ENCODE measurements at places on chromosomes 12 and 14.
A peak's percentile ranks its signal among the peaks of the same experiment; 100 is the strongest.

- DNase-seq = no peak
These were observed 2.8 kb downstream of the RAN start for GRCh38 chr12:130874696-130875095.

GRCh38 chr12:20475542-20475941, 107.2 kb downstream of the PDE3A start:
- DNase-seq = no peak

DNA sequence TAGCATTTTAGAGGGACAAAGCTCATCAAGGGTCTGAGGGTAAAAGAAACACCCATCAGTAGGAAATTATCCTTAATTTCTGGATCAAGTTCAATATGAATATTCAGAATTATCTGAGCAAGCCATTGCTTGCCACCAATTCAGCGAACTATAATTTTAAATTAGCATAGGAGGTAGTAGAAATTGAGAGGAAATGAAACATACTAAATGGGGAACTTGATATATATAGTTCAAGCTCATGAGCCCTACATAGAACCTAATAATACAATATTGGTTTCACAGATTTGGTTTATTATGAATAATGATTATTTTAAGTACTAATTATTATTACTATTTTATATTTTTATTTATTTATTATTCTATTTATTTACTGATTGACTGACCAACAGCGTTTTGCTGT, 42.1 kb upstream of the GXYLT1 start:
- no peak for DNase-seq

DNA sequence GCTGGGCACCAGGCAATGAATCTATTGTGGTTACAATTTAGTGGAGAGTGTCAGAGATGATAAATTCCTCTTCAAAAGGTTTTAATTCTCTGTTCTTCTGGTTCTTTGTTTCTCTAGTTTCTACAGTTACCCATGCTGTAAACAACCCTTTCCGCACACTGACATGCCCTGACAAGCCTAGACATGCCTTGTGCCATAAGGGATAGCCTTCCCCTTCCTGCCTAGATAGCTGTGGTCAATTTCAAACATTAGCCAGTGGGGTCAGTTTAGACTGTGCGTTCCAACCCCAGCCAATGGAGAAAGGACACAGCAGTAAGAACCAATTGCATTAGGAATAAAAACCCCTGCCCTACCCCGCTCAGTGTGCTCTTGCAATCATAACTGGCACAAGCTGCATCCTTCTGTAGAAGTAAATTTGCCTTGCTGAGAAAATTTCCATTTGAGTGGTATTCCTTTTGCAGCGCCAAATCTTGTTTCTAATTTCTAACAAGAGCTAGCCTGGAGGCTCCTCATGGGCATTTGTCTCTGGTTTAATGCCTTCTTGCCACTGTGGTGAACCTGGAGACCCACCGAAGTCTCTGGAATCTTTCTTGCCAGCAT, 6.4 kb downstream of the EDDM3A start:
- no peak for DNase-seq

- no peak for DNase-seq
These were observed 103.8 kb downstream of the OSBPL8 start for GRCh38 chr12:76455582-76456345.

DNA sequence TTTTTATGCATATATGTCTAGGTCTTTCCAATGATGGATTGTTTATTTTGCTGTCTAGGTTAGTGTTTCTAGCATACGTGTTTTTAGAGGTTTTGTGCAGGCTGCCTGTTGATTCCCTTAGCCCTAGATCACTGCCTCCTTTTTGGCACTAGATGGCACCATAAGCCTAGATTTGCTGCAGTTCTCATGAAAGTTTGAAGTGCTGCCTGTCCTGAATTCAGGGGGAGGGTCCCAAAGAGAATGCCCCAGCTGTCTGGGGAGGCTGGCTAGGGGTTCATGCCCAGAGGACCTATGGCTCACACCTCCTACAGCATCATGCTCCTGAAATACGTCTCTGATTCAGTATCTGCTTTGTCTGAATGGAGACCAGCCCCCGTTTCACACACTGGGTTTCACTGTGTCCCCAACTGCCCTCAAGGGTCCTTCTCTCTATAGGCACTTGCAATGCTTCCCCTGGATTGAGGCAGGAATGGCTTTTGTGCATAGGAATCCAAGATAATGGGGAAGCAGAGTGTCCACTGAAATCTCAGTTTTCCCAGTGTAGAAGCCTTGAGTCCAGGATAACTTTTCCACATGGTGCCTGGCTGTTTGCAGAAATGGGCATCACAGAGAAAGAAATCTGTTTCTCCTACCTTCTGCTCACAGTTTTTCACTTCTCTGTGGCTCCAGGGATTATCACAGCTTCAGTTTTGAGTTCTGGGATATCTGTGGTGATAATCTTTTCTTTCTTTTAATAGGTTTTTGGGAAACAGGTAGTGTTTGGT, 14.2 kb upstream of the TXNRD1 start:
- no peak for DNase-seq

DNA sequence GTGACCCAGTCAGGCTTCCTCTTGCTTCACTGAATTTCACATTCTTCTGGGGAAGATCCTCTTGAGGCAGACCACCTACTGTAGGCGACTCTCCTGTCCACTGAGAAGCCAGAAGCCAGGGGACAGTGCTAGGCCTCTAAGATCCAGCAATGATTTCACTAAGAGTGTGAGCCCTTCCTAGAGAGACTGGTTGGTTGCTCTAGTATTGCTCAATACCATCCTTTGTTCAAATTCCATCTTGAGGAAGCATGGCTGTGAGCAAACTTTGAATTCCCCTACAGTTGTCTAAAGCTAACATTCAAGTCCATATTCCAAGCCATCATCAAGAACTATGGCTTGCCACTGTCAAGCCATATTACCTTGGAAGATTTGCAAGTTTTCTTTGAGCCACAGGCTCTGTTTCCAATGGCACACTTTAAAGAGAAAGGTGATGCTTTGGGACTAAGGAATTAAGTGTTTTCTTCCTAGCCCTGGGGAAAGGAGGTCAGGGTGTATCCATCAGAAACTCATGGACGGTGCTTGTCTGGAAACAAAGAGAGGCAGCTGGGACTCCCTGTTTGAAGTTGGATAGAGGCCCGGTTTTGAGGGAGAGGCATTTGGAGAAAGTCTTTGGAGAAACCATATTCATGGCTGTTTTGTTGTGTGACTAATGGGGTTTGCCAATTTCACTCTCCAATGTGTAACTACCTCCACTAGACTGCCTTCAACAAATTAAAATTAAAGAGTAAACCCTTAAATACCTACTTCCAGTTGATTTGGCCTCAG, 1217.9 kb downstream of the VRK1 start:
- no peak for DNase-seq

DNA sequence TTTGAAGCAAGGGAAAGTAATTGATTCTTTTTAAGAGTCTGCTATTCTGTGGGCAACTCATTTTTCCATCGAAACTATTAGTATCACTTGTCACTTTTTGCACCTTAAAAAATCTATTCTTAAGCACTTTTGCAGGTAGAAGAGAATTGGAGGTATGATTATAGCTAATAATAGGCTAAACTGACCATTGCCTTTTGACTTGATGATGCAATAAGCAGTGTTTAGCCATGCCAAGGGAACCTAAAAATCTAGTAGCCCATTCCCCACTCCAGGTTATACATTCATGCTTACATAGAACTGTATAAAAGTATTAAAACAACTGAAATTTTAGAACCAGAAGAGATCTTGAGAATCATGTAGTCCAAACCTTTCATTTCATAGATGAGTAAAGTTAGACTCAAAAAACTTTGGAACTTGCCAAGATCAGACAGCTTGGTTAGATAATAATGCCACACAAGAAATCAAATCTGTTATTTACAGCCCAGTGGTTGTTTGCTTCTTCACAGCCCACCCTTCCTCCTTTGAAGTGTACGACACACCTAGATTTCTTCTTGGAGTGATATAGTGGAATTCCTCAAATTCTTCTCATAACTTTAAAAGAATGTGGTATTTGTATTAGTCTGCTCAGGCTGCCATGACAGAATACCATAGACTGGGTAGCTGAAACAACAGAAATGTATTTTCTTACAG, 21.7 kb upstream of the GARIN2 start:
- DNase-seq = no peak

DNA sequence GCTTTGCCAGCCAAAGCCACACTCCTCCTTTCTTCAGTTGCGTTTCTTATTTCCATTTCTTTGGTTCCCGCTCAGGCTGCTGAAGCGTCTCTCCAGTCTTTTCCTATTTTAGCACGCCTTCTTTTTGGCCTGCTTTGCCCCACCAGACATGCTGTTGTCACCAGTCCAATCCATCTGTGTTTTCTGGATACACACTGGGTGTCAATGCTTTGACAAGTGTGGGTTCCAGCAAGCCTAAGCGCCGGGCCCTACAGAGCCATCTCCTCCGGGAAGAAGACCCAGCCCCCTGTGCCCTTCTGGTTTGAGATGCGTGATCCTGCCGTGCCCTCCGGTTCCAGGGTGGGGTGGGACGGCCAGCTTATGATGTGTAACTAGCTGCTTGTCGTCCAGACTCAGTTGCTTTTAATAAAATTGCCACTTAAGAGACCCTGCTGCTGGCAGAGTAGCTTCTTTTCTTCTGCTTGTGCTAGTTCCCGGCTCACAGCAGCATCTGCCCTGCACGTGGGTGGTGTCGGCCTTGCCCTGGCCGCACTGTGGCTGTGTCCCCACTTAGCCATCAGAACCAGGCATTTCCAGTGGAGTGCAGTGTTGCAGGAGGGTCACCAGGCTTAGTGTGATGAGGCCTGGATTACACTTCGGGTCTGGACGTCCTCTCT, 29.7 kb downstream of the EML1 start:
- no peak for DNase-seq

DNA sequence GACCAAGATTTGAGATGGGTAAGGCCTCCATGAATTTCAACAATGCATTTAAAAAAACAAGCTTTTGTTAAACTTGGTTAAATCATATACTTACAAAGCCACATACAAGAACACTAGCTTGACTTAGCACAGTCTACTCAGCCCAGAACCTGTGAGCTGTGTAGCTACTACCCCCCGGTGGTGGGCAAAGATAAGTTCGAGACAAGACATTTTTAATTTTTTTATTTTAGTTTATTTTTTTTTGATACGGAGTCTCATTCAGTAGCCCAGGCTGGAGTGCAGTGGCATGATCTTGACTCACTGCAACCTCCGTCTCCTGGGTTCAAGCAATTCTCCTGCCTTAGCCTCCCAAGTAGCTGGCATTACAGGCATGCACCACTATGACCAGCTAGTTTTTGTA, 3.7 kb upstream of the NECAP1 start:
- DNase-seq = no peak

DNA sequence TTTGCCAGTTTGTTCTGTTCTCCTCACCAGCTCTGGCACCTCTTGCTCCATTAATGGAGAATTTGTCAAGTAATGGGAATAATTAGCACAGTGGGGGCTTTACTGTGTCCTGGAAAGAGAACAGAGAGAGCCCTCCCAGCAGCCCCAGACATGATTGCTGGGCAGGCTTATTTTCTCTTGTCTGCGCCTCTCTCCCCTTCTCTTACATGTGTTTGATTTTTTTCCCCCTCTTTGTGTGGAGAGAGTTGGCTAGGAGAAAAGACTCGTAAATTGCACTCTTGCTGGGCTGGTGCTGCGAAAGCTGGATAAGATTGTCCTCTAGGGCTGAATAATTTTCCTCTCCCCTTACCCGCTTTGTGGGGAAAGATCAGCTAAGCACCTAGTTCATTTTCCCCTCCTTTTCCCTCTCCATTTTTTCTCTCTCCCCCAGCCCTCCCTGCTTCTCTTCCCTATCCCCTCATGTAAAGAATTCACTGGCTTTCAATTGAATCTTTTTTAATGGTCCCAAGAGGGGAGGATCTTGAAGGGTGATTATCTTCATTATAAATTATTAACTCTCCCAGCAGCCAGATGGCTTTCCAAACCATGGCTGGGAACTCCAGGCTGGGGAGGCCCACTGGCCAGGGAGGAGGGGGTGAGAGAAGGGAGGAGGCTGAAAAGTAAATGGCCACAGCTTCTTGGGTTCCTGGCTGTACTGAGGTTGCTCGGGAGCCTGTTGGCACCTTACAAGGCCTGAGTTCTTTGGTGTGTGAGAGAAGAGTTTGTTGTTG, 62.2 kb downstream of the NRXN3 start:
- no peak for DNase-seq

GRCh38 chr14:103361867-103362266, 23.3 kb upstream of the MARK3 start:
- no peak for DNase-seq

- no peak for DNase-seq
These were observed 2.4 kb downstream of the E2F7 start for GRCh38 chr12:77062846-77063461.

- no peak for DNase-seq
These were observed 29.2 kb downstream of the GNS start for GRCh38 chr12:64729909-64730587.

DNA sequence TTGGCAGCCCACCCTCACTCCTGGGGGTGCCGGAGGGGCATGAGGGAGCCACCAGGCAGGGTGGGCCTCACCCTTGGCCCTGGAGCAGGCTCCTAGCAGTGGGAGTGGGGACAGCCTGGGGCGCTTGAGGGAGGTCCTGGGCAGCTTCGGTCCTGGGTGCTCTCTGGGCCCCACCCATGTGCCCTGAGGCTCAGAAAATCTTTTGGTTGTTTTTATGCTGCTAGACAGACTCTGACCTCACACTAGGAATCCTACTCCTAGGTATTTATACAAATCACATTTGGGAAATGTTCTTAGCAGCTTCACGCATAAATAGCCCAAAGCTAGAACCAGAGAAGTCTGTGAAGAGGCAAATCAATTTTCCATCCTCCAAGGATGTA, 10.9 kb upstream of the ULK1 start:
- no peak for DNase-seq

- DNase-seq = peak; percentile 27
These were observed 258.0 kb upstream of the PLEKHG7 start for GRCh38 chr12:92444763-92445162.

DNA sequence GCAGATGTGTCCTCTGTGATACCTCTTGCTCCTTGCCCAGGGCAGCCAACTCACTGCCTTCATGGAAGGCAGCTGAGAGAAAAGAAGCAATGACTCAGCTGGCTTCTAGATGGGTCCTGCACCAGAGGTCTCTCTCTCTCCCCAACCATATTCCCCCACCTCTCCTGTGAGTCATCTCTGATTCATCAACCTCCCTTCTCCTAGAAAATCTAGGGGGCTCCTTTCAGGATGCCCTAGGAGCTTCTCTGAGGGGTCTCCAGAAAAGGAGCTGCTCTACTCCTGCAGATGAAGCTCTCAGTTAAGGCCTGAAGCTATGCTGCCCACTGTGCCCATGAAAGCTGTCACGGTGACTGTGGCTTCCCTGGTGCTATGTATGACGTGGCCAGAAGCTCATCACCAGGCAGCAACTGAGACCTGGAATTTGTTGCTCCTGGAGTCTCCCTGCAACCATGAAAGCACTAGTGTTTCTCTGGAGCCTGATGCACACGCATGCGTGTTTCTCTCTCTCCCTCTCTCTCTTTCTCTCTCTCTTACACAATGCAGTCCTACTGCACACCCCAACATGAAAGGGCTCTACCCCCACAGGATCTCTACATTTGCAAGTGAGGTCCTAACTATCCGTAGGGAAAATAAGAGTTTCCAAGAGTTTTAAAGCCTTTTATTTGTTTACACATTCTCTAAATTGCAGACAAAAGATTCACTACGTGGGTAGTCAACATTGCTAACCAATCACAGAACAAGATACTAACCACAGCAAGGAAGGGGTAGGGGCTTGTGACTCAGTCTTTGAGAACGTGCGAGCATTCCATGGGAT, 285.3 kb downstream of the DPF3 start:
- DNase-seq = no peak

GRCh38 chr14:103001651-103002396, 55.5 kb downstream of the CDC42BPB start:
- no peak for DNase-seq

Data from C1 segment of cervical spinal cord (tissue), 14 donors.